ENCODE measurements at places on chromosomes 6 and 20. TPM values are rescaled to one million over a fixed set of nuclear protein-coding genes. Genes with fewer than 3 reads are reported as not detected.

Gene TTBK1
- total RNA-seq, result not detected

Gene DEF6
- 213 TPM for total RNA-seq

Gene CRISP3
- total RNA-seq, result not detected

Gene MATN4
- total RNA-seq, result 0.14 TPM

Gene MLN
- total RNA-seq, result not detected

Gene KHDC1L
- not detected for total RNA-seq

Gene NKAPL
- not detected for total RNA-seq

Gene BPIFB2
- not detected for total RNA-seq

Gene SAPCD1
- 13.1 TPM for total RNA-seq

Gene FABP7
- total RNA-seq, result not detected

Gene MOCS1
- total RNA-seq, result 0.61 TPM

Gene GPSM3
- total RNA-seq, result 260 TPM

Gene CALHM4
- total RNA-seq, result not detected

Gene ABT1
- 28.3 TPM for total RNA-seq

Gene CRISP2
- not detected for total RNA-seq

Gene TP53TG5
- total RNA-seq, result not detected

Gene BYSL
- total RNA-seq, result 23.1 TPM

Gene MROH8
- 2.5 TPM for total RNA-seq

Gene TMC2
- total RNA-seq, result not detected

Data from activated naive CD8-positive, alpha-beta T cell treated with anti-CD3 and anti-CD28 coated beads, Interleukin-2, amount 10 ng/mL, durations not matched to agents 7 days and 5 days (primary cell).